ENCODE measurements at places on chromosomes 6 and 20.
A peak's percentile ranks its signal among the peaks of the same experiment; 100 is the strongest.

DNA sequence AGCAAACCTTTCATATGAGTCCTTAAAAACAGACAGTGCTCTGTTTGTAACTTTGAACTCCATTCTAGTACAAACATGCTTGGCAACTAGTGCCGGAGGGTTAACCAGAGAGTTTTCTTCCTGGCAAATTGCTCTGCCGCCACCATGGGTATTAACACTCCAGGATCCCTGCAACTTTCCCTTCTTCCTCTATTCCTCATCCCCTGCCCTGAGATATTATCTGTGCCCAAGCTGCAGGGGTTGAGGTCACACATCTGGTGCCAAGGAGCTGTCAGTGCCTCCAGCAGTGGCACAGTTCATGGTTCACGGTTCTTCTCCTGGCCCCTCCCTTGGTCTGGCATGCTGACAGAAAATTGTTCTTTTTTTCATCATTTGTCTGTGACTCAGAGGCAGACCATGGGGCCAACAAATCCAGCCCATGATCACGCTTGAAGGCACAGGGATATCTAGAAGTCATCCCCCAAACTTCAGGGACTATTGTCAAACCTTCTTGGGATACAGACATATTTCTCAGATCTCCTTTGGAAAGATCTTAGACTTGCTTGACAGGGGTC, 77.5 kb downstream of the ATXN1 start:
- DNase-seq: peak; percentile 85

DNA sequence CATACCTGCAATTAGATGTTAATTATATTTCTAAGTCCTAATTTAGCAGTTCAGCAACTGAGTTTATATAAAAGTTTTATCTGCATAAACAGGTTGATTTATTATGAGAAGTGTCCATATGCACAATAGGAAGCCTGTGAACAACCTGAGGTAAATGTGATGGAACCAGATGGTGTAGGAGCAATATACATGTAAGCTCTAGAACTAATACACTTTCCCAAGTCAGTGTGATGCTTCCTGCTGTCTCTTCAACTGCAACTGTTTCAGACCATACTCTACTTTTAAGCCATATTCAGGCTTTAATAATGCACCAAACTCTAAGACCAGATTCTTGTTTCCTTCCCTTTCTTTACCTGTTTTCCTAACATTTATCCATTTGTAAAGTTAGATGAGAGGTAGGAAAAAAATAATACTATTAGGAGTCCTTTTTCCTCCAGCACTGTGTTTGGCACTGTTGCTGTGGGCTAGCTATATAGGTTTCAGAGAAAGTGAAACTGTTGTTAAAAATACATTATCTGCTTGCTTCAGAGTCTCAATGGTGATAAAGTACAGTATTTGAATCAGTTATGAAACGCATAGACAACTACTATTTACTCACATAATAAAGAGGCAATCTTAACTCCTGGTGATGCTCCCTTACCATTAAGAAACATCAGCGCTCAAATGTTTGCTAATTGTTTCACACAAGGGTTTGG, 1009.3 kb downstream of the GRIK2 start:
- DNase-seq: no peak

DNA sequence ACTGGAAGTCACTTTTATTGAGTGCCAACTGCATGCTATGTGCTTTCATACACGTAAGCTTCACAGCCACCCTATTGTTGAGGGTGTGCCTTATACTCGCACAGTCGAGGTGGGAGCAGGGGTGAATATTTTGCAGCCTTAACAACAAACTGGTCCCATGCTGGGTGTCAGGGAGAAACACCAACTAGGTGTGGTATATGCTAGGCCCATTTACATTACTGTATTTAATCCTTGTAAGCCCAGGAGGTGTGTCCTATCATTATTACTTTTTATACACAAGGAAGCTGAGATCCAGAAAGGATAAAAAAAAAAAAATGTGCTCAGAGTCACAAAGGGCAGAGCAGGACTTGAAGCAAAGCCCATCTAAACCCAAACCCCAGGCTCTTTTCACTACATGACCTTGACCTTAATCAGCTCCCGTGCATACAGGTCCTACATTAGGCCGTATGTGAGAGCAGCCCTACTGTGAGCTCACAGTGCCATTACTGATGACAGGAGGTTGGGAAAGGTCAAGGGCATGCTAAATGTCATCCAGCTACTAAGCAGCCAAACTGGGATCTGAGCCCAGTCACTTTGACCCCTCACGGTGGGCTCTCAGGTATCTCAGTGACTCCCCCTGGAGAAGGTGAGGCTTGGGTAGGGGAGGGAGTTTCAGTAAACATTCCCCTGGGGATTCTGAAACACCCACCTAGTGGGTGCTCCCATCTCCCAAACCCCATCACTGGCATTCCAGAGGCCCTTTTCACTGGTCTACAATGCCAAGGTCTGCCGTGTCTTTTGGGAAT, 61.7 kb downstream of the BFSP1 start:
- DNase-seq: no peak

DNA sequence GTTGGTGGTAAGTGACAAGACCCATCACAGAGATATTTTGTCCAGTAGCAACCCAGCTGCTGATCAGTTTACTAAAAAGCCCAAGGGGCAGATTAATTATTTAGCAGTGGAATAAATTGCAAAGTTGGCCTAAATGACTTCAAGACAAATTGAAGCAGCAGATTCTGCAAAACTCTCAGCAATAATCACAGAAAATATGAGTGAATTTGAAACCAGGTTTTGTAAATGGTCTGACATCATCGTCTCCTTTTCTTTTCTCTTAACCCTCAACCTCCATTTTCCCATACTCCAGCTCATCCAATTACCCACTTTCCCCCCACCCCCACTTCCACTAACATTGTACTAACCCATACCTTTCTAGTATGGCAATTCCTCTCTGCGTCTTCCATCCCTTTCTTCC, 11.3 kb upstream of the PTPRK start:
- no peak for DNase-seq

GRCh38 chr20:34530342-34530741, 14.1 kb downstream of the DYNLRB1 start:
- DNase-seq: peak; percentile 17

GRCh38 chr20:24702501-24703283, 233.3 kb downstream of the SYNDIG1 start:
- DNase-seq: no peak

DNA sequence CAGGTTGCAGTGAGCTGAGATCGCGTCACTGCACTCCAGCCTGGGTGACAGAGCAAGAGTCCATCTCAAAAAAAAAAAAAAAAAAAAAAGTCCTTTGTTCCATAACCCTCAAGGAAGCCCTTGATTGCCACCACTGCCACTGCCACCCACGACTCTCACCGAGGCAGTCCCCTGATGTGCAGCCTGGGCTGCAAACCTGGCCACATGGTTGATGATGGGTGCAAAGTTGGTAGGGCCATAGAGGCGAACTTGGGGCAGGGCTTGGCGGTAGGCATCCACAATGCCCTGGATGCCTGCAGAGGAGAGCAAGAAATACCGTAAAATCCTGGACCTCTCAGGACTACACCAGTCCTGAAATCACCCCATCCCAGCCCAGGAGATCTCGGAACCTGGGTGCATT, 11.5 kb downstream of the SPAG4 start:
- DNase-seq: no peak

- DNase-seq: peak; percentile 43
Measured at GRCh38 chr6:154408891-154409500, 52.4 kb upstream of the IPCEF1 start.

DNA sequence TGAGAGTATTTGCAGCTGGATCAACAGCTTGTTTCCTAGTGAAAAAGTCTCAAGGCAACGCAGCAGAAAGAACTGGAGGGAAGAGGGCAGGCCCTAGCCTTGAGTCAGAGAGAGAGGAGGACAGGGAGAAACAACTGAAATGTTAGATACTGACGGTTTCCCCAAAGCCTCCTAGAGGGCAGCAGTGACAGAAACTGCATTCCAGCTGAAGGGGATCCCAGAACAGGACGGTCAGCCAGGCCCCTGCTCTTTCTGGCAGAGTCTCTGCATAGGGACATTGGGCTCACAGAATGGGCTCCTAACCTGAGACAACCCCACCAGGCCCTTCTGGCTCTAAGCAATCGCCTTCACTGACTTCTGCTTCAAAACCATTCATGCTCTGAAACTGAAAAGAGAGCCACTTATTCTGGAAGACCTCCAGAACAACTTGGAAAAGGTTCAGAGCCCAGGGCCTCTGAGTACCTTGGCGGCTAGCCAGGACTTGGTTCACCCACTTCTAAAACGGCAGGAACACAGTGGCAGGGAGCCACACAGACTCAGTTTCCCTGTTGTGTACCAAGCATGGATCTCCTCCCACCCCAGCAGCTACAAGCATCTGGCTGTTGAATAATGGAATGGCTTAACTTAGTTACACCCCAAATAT, 72.9 kb downstream of the PSMB1 start:
- peak; percentile 63 for DNase-seq

GRCh38 chr6:46296586-46296985, 125.8 kb upstream of the ENPP5 start:
- DNase-seq: no peak
